ENCODE measurements at places on chromosomes 1 and 21.
A peak's percentile ranks its signal among the peaks of the same experiment; 100 is the strongest.

GRCh38 chr1:47940779-47941178 lies 56.4 kb downstream of the TRABD2B start:
- DNase-seq: peak; percentile 81

GRCh38 chr1:92538048-92538412 lies 51.3 kb upstream of the GFI1 start:
- DNase-seq: peak; percentile 20

- peak; percentile 97 for DNase-seq
These were observed 1.6 kb upstream of the ENO1 start for GRCh38 chr1:8879922-8880676.

DNA sequence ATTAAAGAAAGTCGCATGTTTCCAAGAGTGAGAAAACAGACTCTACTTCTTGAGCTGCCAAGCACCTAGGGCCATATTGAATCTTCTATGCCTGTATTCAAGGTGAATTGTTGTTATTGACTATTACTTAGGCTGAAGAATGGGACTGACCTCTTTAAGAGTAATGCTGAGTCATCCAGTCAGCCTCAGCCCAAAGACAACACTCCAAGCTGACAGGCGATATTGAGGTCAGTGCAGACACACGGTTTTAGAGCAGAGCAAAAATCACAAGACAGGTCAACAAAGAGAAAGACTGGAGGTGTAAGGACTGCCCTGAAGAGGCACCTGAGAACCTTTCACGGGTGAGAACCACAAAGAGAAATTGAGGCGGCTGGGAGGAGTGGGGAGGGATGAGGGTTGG lies 146.9 kb downstream of the MIS18A start:
- peak; percentile 30 for DNase-seq

DNA sequence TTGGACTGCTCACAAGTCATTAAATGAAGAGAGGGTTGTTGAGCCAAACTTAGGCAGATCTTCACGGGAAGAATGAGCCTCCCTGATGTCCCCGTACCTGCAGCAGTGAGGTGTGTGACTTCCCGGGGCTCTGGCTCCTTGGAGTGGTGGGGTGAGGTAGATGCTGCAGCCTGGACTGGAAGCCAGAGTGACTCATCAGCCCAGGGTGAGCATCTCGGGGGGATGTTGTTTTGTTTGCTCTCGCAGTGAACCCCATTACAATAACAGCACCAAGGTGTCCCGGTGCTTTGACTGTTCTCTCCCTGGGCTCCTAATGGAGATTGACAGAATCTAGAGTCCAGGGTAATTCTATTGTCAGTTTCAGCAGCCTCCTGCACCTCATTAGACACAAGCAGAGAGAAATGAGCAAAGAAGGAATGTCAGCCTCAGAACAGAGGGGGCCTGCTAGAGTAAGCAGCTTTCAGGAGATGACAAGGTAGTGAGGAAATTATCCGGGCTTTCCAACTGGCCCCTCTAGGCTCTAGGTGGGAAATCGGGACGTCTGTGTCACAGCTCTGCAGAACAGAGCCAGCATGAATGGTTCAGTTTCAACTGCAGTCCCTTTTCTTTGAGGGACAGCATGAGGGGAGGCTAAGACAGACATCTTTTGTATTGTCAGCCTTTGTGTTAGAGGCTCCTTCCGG lies 36.0 kb upstream of the LRRN2 start:
- DNase-seq: no peak

- no peak for DNase-seq
These were observed 23.2 kb downstream of the PTTG1IP start for GRCh38 chr21:44850208-44850800.

DNA sequence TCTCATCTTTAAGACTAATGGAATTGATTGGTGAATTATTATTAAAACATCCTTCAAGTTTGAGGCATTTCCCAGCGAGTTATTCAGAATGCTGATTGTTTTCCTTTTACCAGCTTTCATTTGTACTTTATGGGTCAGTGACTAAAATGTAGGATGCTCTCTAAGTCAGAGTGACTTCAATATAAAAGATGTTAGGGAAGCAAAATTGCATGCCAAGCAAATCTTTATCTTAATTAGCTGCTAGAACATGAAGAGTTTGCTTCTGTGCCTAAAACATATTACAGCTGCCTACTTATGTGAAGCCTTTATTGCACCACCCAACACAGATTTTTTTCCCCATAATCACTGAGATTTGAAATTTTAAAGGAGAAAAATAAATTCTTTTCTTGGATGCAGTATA lies 79.8 kb upstream of the CYYR1 start:
- no peak for DNase-seq

DNA sequence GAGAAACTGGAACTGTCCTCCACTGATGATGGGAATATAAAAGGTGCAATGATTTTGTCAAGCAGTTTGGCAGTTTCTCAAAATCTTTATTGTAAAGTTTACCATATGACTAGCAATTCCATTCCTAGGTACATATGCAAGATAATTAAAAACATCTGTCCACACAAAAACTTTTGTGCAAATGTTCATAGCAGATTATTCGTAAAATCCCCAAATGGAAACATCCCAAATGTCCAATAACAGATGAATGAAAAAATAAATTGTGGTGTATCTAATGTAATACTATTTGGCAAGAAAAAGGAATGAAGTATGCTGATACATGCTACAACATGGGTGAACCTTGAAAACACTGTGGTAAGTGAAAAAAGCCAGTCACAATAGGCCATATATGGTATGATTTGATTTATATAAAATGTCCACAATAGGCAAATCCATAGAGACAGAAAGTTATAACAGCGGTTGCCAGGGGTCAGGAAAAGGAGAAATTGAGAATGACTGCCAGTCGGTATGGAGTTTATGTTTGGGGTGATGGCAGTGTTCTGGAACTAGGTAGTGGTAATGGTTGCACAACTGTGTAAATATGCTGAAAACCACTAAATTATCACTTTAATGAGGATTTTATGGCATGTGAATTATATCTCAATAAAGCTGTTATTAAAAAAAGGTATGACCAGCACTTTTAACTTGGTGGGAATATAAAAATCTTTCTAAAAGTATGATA lies 81.7 kb upstream of the BEND5 start:
- peak; percentile 67 for DNase-seq

- peak; percentile 63 for DNase-seq
These were observed 18.1 kb downstream of the CCDC185 start for GRCh38 chr1:223411309-223411708.

DNA sequence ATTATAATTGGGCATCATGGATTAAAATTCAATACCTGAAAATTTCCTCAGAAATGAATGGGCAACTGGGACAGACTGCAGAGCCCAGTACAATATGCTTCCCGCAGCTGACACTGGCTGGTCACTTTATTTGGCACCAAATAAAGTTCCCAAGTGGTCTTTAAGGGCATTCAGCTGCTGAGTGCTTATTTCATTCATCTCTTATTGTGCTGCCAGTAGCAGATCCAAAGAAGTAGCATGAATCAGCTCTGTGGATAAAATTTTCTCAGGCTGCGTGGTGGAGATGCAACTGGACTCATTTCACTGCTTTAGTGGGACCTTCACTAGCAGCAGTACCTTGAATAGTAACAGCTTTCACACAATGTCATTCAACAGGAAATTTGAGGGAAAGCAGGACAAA lies 226.3 kb upstream of the ADGRL2 start:
- DNase-seq: no peak

GRCh38 chr21:32163386-32163785 lies 115.5 kb downstream of the MIS18A start:
- DNase-seq: no peak

DNA sequence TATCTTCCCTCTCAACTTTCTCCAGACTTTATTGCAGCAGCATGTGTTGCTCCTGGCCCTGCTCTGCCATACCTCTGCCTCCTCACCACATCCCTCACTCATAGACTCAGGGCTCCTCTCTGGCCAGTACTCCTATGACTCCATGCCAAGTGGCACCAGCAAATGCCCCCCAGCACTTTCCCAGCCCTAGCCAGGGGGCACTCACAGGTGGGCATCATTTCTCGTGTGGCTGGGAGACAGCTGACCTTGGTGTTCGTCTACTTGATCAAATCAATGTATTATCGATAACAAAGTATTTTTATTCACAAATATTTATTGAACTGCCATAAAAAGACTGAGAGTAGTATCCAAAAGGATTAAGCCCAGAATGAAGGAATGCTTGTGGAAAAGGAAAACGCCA lies 418.2 kb downstream of the FAM72C start:
- DNase-seq: no peak

DNA sequence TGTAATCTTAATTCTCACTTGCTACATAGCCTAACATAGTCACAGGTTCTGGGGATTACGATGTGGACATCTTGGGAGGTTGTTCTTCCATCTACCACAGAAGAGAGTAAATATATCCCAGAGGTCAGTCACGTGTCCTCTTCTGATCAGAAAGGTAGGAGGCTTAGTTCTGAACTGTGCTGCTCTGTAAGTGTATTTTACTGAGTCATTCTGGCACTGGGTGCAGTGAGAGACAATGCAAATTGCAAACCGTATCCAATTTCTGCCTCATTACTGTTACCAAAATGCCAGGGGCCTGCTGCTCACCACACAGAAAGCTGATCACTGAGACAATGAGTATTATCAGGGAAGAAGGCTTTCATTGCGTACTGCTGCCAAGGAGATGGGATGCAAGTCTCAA lies 104.0 kb downstream of the GABPA start:
- no peak for DNase-seq

GRCh38 chr1:111161843-111162487 lies 21.9 kb downstream of the CEPT1 start:
- DNase-seq: no peak

DNA sequence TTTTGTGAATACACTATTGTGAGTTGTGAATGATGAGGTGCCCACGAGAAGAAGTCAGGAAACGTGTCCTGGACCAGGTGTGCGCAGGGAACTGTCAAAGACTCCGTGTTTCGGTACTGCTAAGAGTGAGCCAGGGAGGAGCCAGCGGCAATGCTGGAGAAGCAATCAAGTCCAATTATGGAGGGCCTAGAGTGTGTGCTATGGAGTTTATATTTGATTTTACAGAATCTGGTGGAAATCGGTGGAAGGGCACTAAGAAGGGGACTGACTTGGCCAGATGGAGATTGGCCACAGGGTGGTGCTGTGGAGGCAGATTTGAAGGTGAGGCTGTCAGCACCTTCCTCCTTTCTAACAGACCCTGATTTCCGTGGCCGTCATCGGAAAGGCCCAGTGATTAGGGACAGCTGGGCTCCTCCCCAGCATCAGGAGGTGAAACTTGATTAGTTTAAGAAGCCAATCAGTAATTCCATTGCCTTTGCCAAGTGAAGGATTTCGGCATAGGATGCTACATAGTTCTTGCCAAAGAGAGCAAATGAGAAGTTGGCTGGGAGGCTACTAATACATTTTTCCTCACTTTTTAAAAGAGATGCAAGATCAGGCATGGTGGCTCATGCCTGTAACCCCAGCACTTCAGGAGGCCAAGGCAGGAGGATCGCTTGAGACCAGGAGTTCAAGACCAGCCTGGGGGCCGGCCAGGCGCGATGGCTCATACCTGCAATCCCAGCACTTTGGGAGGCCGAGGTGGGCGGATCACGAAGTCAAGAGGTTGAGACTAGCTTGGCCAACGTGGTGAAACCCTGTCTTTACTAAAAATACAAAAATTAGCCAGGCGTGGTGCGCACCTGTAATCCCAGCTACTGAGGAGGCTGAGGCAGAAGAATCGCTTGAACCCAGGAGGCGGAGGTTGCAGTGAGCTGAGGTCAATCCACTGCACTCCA lies 7.0 kb downstream of the PTCH2 start:
- peak; percentile 73 for DNase-seq

DNA sequence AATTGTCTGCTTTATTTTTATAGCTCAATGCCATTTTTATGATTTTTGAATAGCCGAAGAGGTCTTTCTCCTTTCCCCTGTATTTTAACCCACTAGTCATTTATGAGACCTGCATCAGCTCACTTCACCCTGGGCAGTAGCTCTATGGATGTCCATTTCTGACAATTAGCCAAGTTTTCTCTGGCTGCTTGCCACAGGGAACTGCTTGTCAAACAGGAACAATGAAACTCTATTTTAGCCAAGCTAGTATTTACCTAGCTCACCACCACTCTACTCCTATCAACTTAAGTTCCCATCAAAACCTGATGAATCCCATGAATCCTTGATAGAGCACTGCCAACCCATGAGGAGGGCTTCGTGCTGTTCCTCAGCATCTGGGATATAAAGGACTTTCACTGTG lies 406.7 kb downstream of the RWDD3 start:
- DNase-seq: no peak

DNA sequence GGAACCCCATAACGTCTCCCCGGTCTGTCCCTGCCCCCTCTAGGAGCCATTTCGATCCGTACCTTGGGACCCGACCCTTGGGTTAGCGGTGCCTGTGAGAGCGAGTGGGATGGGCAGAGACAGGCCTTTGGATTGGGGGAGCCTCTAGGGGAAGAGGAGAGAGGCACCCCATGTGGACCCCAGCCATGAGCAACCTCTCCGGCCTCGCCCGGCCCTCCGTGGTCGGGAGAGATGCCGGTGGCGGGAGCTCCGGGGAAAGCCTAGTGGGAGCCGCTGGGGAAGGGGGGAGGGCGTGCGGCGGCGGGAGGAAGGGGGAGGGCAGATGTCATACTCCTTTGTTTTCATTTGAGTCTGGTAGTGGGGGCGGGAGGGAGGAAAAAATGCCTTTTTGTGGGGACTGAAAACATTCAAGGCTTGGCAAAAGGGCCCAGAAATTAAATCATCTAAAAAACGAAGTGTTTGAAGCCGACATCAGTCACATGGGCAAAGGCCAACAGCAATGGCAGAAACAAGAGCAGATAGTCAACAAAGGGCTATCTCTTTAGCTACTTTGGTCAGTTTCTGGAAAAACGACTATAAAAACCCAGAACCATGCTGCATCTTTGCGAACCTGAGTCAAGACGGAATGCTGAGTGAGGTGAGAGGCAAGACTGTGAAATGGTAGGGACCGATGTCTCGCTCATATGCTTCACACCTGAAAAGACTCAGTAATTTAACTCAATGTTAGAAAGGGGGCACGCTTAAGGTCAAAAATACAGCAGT lies 758 bp downstream of the PTBP2 start:
- peak; percentile 80 for DNase-seq

DNA sequence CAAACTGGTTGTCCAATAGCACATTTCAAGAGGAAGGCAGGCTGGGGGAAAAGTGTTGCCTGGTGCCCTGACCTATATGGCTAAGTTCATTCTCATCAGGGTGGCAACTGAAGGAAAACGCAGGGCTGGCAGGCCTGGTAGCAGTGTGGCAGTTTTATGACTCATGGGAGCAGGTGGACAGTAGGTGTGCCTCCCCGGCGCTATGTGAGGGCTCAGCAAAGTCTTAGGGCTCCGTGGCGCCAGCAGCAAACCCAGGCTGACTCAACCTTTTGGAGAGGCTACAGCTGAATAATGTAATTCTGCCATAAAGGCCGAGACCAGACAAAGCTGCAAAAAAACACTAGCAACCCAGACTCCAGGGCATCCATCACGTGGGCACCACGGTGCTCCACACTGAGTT lies 23.6 kb downstream of the GADD45A start:
- no peak for DNase-seq
